Thoracic aorta (tissue), 2 donors: ENCODE measurements at places on chromosomes 3 and 15.

GRCh38 chr3:126907557-126907956, 75.4 kb upstream of the PLXNA1 start:
- no peak for DNase-seq

DNA sequence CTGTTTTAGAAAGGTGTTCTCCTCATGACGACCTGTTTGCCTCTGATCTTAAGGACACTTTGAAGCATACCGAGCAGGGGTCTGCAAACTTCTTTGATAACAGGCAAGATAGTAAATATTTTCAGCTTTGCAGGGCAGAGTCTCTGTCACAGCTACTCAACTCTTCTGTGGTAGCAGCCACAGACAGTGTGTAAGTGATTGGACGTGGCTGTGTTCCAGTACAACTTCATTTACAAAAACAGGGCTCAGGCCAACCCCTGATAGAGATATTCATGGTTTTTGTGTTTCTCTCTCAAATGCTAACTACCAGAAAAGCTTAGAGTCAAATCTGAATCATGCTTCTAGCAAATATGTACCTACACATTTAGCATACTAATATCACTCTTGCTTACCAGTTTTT, 51.5 kb downstream of the TGFBR2 start:
- no peak for DNase-seq

DNA sequence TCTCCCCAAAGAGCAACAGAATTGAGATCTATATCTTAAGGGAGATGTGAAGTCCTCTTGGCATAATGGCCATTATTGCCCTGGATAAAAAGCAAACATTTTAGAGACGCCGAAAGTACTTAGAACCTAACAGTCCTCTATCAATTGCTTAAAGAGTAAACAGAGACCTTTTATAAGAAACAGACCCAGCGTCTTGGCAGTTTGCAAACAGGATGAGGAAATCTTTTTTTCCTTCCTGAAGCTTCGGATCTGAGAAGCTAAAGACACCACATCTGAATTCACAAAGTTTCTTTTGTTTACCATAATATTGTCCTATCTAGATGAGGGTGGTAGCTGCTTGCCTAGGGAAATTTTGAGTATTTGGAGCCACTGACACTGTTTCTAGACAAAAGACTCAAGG, 59.9 kb upstream of the LIMD1 start:
- no peak for DNase-seq

DNA sequence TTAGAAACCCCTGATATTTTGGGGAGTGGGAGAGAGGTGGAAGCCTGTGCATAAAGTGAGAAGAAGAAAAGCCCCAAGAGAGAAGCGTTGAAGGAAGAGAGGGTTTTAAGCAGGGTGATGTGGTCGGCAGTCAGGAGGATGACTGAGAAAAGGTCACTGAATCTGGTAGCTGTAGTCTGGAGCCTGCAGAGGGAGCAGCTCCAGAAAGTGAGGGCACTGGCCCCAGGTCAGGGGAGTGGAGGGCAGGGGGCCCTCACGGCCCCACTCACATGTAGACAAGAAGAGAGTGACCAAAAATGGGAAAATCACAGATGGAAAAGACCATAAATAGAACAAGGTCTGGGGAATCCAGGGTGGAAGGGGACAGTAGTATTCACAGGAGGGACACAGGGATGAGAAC, 105.5 kb downstream of the RYK start:
- DNase-seq = no peak

- DNase-seq = no peak
These were observed 105.2 kb upstream of the DCBLD2 start for GRCh38 chr3:99006686-99007085.

DNA sequence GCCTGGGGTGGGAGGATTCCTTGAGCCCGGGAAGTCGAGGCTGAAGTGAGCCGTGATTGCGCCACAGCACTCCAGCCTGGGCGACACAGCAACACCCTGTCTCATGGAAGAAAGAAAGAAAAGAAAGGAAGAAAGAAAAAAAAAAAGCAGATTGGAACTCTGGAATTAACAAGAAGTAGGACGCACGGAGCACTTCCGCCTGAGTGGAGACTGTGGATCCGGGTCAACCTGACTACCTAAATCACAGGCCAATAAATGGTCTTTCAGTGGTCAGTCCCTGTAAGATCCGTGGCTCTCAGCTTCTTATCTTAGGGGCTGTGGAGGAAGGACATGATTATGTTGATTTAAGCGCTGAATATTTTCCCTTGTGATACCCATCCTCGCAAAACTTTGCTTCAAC, 2.4 kb upstream of the PPARG start:
- no peak for DNase-seq

DNA sequence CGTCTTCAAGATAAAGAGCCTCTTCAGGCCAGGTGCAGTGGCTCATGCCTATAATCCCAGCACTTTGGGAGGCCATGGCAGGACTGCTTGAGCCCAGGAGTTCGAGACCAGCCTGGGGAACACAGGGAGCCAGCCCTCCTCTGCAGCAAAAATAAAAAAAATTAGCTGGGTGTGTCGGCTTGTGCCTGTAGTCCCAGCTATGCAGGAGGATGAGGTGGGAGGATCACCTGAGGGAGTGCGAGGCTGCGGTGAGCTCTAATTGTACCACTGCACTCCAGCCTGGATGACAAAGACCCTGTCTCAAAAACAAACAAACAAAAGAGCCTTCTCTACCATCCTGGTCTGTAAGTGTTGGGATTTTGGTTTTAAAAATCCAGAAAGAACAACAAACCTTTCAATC, 11.1 kb downstream of the WDR53 start:
- no peak for DNase-seq

DNA sequence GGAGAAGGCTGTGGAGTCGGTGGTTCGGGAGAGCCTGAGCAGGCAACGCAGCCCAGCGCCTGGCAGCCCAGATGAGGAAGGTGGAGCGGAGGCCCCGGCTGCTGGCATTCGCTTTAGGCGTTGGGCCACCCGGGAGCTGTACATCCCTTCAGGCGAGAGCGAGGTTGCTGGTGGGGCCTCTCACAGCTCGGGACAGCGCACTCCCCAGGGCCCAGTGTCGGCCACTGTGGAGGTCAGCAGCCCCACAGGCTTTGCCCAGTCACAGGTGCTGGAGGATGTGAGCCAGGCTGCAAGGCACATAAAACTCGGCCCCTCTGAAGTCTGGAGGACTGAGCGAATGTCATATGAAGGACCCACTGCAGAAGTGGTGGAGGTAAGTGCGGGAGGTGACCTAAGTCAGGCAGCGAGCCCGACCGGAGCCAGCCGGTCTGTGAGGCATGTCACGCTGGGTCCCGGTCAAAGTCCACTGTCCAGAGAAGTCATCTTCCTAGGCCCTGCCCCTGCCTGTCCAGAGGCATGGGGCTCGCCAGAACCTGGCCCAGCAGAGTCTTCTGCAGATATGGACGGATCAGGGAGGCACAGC, 26.7 kb downstream of the SYNM start:
- DNase-seq = no peak

DNA sequence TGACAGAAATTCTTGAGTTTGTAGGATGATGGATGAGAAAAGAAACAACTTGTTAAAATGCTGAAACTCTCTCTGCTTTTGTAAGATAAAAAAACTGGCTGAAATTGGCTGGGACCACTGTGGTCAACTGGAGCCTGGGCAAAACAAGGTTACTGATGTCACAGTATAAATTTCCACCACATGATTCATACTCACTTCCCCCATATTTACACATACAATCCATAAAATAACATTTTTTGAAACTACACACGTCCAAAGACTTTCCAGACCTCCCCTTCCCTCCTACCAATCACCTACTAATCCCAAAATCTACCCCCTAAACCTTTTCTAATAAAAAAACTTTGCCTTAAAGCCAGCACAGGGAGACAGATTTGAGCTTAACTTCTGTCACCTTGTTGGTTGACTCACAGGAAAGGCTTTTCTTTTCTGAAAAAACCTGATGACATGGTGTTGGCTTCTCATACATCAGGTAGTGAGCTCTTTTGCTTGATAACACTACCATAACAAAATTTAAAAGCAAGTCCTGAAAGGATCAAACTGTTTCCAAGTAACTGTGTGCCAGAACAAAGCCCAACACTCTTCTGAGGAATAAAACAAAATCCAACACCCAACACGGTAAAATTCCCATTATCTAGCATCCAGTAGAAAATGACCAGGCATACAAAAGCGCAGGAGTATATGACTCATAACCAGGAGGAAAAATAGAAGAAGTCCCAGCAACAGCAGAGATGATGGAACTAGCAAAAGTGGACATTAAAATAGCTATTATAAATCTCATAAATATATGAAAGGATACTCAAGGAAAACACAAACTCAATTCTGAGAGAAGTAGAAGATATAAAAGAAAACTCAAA, 87.3 kb upstream of the SNRK start:
- DNase-seq = no peak

GRCh38 chr3:168049367-168049974, 46.3 kb downstream of the GOLIM4 start:
- DNase-seq = no peak

GRCh38 chr15:27885201-27885600, 213.9 kb downstream of the OCA2 start:
- no peak for DNase-seq

- DNase-seq = no peak
These were observed 368.6 kb upstream of the ROPN1 start for GRCh38 chr3:124360563-124360962.

DNA sequence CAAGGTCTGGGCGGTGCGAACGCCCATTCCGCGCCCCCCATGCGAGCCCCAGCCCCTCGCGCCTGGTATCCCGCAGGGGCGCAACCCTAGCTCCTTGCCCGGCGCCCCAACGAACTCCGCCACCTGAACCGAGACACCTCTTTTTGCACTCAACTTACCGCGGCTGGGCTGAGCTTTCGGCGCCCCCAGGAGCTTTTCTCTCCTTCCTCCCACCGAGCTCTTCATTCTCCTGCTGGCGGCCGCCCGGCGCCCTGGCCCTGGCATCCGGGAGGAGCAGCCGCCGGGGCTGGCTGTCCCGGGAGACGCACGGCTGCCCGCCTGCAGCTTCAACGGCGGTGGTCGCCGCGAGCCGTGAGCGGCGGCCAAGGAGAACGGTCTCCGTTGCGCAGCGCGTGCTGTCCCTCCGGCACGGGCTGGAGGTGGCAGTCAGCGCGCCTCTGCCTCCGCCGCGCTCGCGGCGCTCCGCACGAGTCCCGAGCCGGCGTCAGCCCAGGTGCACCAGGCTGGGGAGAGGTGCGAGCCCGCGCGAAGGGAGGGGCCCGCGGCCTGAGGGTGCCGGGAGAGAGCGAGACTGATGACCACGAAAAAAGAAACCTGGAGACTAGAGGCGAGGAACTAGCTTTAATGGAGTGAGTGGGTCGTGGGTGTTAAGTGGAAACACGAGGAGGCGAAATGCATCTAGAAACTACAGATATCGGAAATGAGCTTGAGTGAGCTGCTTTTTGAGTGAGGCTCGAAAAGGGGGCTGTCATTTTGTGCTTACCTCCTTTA, 621.5 kb upstream of the ZNF385D start:
- DNase-seq = no peak

DNA sequence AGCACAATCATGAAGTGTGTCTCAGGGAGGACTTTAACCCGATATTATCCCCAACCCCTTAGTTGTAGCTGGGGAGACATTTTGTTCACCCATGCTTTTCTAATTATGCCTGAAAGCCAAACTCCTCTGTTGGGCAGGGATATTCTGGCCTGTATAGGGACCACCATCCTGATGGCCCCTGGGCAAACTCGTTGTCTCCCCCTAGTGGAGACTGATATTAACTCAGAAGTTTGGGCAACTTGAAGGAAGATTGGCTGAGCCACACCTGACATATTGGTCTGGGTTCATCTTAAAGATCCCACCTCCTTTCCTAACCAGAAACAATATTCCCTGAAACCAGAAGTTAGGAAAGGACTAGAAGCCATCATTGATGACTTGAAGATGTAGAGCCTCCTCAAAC, 42.3 kb downstream of the TM4SF18 start:
- no peak for DNase-seq

- DNase-seq = no peak
These were observed 400.4 kb downstream of the TIGIT start for GRCh38 chr3:114694251-114694650.

DNA sequence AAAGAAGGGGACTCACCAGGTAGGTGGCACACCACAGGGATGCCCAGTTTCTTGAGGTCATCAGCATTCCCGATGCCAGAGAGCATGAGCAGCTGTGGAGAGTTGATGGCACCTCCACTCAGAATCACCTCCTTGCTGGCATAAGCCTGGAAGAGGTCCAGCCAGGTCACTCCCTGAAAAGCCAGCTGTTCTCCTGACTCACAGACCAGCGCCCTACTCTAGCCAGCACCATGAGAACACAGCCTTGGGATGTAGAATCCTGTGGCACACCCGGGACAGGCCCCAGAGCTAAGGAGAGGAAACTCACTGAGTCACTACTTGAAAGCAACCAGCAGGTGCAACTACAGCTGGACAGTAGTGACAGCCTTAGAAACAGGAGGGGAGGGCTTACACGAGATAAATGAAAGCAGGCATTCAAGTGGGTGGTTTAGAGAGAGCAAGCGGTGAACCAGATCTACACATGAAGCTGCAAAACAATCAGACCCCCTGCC, 24.5 kb downstream of the CHDH start:
- no peak for DNase-seq

DNA sequence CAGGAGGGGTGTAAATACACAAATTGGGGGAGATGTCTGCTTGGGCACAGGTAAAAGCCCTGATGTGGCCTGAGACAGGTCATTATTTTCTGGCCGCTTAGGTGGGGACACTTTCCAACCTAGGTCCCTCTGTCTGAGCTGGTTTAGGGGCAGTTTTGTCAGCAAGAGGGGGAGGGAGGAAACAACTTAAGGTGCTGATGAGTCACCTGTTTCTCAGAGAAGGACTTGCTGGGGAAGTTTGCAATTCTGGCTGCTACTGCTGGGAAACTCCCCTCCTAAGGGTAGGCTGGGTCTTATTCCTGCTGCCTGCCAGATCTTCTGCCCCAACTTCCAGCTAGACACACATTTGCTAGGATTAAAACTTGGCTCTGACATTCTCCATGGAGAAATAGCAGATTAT, 4.8 kb upstream of the RHOV start:
- DNase-seq = no peak

GRCh38 chr3:74506246-74506645, 108.2 kb downstream of the CNTN3 start:
- DNase-seq = no peak

DNA sequence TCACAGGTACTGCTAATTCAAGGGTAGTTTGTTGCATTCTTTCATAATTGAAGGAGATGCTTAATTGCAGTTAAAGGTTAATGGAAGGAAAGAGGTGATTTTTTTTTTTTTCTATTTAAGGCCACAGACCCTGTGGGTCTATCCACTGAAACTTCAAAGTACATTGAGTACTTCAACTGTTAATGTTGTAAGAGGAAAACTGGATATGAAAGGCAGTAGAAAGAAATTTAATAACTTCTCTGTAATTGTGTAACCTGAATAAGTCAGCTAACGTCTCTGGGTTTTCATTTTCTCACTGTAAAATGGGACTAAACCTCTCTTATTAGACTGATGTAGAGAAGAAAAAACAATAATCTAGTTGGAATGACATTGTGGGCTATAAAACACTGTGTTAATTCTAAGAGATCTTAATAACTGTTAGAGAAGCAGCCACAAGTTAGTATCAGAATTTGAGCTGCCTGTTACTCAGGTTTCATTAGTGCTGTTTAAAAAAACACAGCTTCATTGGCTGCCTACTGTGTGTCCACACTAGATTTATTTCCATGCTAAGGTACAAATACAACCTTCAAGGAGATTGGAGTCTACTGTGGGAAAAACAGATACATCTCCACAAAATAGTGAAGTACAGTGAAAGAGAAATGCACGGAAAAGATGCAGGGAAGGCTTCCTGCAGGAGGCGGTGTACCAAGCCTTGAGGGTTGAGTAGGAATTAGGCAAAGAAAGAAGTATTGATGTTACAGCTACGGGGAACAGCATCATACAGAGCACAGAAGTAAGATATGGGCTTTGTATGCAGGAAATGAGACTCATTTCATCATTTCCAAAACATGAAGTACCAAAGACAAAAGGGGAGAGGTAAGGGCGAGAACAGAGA, 483.6 kb downstream of the TAFA4 start:
- no peak for DNase-seq
